ENCODE measurements at places on chromosomes 3 and 15. TPM values are rescaled to one million over a fixed set of nuclear protein-coding genes. Genes with fewer than 3 reads are reported as not detected.

DNA sequence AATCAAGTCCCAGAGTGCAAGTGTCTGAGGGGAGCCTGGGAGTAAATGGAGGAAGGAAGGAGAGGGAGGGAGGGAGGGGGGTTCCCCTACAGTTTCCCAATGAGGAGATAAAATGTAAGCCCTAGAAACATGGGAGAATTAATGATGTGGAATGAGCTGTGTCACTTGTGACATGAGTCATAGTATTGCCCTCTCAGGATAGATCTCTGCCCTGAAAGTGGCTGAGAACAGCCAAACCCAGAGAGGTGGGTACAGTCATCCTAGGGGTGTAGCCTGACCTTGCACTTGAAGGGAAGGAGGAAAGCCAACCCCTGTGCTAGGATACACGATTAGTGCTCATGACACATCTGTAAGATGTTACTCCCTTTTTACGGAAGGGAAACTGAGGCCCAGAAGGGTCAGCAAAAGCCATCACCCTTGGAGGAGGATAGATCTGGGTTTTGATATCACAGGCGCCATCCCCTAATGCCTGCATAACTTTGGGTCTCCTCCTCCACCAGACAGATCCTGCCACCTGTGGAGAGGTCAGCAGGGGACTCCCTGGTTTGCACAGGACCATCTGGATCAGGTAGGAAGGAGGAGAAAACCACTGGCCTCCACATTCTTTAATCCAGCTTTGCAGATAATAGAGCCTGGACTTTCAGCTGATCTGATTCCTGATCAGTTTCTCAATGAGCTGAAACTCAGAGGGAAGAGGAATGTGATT, 23.1 kb upstream of the USP3 start:
- DNase-seq, result peak; percentile 53

- DNase-seq, result no peak
Observed at GRCh38 chr15:86830304-86830703, 750.6 kb downstream of the AGBL1 start.

DNA sequence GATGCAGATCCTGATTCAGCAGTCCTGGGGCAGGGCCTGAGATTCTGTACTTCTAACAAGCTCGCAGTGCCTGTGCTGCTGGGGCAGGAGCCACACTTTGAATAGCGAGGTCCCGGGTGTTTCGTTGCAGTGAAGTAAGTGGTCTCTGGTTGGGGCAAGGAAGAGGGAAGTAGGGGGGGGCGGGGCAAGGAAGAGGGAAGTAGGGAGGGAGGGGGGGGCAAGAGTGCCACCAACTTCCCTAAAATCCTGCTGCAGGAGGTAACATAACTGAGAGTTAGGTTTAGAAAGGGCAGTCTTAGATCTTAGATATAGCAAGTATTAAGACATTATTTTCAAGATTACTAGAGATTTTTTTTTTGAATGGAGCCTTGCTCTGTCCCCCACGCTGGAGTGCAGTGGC, 35.5 kb downstream of the CRTAP start:
- DNase-seq, result no peak

GRCh38 chr3:57530071-57530608, 14.0 kb downstream of the DNAH12 start:
- DNase-seq, result no peak

DNA sequence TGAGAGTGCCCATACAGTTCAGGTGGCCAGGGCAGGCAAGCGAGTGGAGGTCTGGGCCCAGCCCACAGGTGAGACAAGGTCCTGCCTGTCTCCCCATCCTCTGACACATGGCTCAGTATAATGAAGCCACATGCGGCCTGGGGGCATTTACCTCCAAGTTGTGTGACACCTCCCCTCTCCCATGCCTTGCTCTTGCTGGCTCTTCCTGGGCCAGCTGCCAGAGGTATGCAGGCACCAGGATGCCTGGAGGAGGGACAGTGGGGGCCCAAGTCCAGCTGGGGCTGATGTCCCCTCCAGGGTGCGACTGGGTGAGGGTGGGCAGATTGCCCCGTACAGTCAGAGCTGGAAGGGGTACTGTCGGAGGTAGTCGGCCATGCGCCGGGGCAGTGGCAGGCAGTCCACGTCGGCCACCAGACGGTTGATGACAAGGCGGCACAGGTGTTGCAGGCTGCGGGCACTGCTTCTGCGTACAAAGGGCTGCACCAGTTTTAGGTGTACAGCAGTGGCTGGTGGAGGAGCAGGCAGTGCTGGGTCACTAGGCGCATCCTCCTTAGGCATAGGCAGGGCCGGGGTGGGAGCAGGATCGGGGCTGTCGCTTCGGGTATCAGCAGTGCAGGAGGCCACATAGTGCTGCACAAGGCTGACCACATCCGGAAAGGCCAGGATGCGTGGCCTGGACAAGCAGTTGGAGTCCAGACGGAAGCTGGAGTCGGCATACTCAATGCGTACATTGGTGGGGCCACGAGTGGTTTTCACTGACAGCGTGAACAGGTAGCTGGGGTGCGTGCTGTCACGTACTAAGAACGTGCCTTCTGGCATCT, 4.1 kb downstream of the CISH start:
- DNase-seq, result no peak

- DNase-seq, result peak; percentile 76
Observed at GRCh38 chr3:150547045-150547741, 606 bp downstream of the EIF2A start.

DNA sequence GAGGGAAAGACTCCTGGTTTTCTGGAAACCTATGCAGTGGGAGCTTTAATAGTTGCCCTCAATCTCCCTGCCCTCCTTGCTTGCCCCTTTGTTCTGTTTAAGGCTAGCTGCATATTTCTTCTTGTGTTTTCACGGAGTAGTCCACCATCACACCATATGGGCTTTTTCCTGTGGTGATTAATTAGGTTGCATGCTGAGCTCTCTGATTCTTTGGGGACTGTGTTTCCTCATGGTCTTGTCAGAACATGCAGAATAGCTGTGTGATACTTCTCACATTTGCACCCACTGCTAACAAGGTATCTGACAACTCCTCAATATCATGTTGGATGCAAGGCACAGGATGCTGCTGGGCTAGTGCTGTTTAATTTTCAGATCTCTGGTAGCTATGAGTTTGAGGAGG, 139.6 kb downstream of the PTPRG start:
- no peak for DNase-seq

DNA sequence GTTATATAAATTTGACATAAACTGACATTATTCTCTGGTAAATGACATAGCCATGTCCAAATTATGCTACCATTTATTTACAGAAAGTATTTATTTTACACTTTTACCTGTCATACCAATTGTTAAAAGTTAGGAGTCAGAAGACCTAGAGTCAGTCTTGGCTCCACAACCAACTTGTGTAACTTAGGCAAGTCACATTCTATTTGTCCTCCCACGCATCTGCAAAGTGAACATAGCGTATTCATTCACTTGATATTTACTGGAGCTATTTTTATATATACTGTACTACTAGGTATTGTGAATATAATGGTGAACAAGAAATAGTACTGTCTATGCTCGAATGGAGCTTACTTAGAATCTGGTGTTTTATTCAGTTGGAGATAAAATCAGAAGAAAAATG, 78.7 kb downstream of the ZNF280D start:
- no peak for DNase-seq

GRCh38 chr3:50165910-50166538, 10.9 kb downstream of the SEMA3F start:
- no peak for DNase-seq

GRCh38 chr3:160719710-160720109, 36.3 kb upstream of the PPM1L start:
- DNase-seq, result no peak

GRCh38 chr3:94875149-94875548, 812.3 kb downstream of the NSUN3 start:
- DNase-seq, result no peak

- peak; percentile 26 for DNase-seq
Observed at GRCh38 chr3:48433472-48434118, 3.7 kb upstream of the PLXNB1 start.

GRCh38 chr3:141796889-141797781, 33.9 kb downstream of the GRK7 start:
- DNase-seq, result peak; percentile 7

GRCh38 chr3:79306934-79307570, 460.7 kb downstream of the ROBO1 start:
- DNase-seq, result peak; percentile 26

- DNase-seq, result no peak
Observed at GRCh38 chr3:16410659-16411058, 102.8 kb downstream of the RFTN1 start.

Gene COLQ
- polyA plus RNA-seq, result 0.65 TPM

Gene EMC7
- 66.8 TPM for polyA plus RNA-seq

Gene BTLA
- not detected for polyA plus RNA-seq

Gene BLM
- 2.5 TPM for polyA plus RNA-seq

Gene MYZAP
- polyA plus RNA-seq, result not detected

Gene IL17RB
- 0.09 TPM for polyA plus RNA-seq

Gene AQP9
- polyA plus RNA-seq, result not detected

Gene LSM3
- polyA plus RNA-seq, result 11.5 TPM

Gene SST
- not detected for polyA plus RNA-seq

All from IMR-90 (cell line).